CD4-positive, alpha-beta T cell treated with Interleukin-4 for 1 hour (primary cell): ENCODE measurements at places on chromosomes 4 and X.

GRCh38 chrX:145923376-145923775 is 105.7 kb downstream of the SLITRK2 start:
- no peak for DNase-seq

DNA sequence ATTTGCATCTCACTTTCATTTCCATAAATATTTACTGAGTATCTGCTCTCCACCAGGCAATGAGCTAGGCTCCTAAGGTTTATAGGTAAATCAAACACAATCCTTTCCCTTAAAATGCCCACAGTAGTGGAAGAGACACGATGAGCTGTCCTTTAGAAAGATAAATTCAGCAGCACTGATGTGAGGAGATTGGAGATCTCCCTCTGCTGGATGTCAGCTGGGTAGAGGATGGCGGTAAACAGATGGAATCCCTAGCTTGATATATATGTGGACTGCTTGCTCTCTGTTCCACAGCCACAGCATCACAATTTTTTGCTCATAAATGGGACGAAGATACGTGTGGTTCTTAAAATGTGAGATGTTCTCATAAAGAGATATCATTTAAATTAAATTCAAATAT is 216.4 kb upstream of the RASGEF1B start:
- no peak for DNase-seq

DNA sequence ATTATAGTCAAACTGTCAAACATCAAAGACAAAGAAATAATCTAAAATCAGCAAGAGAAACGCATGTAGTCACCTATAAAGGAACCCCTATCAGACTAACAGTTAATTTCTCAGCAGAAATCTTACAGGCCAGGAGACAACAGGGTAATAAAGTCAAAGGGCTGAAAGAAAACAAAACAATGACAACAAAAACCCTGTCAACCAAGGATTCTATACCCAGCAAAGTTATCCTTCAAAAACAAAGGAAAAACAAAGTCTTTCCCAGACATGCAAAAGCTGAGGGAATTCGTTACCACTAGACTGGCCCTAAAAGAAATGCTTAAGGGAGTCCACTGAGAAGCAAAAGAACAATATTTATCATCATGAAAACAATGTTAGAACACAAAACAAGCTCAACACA is 22.1 kb downstream of the TMEM154 start:
- DNase-seq: no peak

- no peak for DNase-seq
Observed at GRCh38 chr4:178423366-178423765, 981.1 kb upstream of the AGA start.

DNA sequence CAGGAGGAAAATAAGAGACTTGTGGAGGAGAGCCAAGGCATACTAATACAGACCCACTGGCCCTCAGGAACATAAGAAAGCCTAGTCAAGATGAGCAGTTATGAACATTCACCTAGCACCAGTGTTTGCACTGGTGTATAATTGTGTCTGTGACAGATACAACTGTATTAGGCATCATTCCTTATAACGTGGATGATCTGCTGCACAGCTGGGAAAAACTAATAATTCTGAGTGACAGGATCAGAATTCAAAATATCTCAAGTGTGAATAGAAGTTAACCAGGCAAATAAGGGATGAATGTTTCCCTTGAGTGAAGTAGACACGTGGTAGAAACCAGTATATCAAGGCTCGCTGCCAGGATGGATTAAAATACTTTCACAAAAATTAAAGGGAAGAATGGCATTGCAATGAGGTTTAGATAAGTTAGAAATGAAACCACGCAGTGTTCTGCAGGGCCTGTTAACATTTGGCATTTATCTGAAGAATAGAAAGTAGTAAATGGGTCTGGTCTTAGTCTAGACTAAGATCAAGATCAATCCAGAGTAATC is 325.9 kb downstream of the EPHA5 start:
- no peak for DNase-seq

- DNase-seq: no peak
Observed at GRCh38 chr4:141080668-141081067, 52.6 kb downstream of the RNF150 start.

GRCh38 chrX:132144061-132144460 is 16.2 kb upstream of the FRMD7 start:
- no peak for DNase-seq

GRCh38 chr4:110088670-110089069 is 109.7 kb downstream of the ELOVL6 start:
- peak; percentile 3 for DNase-seq

DNA sequence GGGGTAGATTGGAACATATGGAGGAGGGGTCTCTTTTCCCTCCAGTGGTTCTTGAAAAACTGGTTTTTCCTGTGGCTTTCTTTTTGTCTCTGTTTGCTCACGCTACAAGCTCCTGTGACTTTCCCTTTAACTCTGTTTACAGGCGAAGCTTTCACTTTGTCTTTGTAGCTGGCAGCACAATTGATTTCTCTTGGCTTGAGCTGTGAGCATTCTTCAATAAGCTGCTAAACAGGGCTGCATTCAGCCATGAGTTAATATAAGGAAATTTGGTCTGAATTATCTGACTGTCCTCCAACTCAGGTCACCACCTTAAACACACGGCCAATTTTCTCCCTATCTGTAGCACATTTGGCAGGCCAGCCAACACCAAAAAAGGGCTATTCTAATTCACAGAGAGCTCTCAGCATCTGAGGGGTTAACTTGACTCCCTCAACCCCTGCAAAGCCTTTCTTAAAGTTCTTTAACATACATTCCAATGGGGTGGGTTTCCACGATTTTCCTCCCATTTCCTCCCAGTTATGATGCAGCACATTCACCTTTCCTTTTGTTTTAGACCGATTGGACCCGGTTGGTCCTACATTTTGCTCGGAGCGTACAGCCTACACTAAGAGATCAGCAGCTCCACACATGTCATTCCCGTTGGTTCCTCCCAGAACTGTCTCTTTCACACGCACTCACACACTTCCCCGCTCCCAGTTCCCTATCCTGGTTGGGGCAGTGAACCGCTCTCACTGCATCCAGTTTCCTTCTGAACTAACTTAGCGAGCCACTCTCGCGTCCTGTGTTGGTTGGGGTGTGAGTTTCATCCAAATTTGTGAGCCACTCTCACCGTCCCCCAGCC is 45.4 kb downstream of the UGT2A3 start:
- no peak for DNase-seq

- DNase-seq: no peak
Observed at GRCh38 chr4:185552254-185552653, 16.9 kb upstream of the PDLIM3 start.

DNA sequence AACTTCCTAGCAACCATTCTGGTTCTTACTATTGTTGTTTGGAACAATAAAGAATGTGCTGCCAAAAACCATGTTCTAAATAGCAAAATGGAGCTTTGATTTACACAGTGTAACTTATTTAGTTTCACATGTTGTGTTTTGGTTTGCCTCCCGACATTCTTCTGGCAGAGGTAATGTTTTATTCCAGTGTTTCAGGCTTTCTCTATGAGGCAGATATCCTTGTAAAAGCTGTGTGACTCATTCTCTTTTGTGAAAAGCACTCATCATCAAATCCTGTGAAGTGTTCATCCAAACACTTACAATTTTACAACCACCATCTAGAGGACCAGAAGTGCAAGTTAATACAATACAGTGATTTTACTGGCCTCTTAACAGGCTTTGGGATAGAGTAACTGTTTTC is 219.0 kb upstream of the GIMD1 start:
- no peak for DNase-seq

- DNase-seq: peak; percentile 24
Observed at GRCh38 chr4:186104114-186104889, at the start of gene FAM149A. Gene FAM149A (plus strand): TSS chr4:186104704.

DNA sequence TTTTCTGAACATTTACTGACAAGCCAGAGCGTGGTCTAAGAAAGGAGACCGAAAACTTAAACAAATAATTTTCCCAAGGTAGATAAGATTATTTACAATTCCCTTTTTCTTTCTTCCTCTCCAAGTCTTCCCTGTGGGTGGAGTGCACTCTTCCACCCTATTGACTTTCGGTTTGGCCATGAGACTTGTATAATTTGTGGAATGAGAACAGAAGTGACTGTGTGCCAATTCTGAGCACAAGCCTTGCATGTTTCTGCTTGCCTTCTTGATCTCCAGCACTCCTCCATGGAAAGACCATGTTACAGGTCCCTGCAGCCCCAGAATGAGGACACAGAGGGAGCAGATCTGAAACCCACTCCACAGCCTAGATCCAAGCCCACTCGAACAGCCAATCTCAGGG is 150.0 kb upstream of the HPGD start:
- DNase-seq: no peak

- DNase-seq: no peak
Observed at GRCh38 chr4:36870121-36870520, 374.4 kb upstream of the NWD2 start.

DNA sequence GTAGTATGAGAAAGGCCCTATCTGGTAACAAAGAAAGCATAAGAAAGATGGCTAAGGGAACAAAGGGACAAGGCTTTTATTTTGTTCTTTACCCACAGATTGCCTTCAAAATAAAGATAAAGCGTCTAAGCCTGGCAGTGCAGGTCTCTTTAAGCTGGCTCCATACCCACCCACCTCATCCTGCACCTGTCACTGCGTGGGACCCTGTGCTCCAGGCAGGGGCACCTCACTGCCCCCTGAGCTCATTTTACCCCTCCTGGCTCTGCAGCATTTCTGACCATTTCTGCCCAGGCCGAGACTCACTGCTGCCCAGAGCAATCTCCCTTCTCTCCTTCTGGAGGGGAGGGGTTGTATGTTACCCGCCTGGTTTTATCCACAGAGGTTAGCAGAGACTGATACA is 1.7 kb upstream of the CYP4V2 start:
- no peak for DNase-seq

GRCh38 chr4:37981844-37982720 is 21.9 kb downstream of the PTTG2 start:
- no peak for DNase-seq

- DNase-seq: no peak
Observed at GRCh38 chrX:17627026-17627425, 110.3 kb upstream of the SCML1 start.

DNA sequence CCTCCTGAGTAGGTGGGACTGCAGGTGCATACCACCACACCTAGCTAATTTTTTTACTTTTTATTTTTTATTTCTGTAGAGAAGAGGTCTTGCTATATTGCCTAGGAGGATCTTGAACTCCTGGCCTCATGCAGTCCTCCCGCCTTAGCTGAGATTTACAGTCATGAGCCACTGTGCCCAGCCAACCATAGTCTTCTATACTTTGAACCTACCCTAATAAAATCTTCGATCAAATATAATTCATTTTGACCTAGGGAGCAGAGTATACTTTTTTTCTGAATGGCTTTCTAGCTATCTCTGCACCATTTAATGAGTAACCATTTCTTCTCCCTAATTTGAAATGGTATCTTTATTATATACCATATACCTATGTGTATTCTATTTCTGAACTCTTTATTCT is 6.7 kb downstream of the ETFDH start:
- DNase-seq: no peak
